ENCODE measurements at places on chromosomes 3 and 15. TPM values are rescaled to one million over a fixed set of nuclear protein-coding genes. Genes with fewer than 3 reads are reported as not detected.

DNA sequence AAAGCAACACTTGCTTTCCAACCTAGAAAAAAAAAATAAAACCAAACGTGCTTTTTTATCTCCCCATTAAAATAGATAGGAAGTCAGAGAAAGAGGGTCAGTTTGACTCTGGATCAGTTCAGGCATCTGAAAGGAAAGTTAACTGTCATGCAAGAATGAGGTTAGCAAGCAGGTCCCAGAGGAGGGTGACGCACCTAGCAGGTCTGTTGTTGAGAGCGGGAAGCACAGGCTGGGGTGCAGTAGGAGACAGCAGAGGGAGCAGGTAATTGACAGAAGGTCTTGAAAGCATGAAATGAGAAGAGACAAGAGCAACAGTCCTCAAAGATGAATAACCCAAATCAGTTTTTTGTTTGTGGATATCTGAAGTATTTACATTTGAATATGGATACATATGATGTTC is 82.5 kb downstream of the ANO10 start:
- no peak for DNase-seq

- peak; percentile 74 for DNase-seq
Observed at GRCh38 chr15:51647128-51647562, 24.6 kb upstream of the DMXL2 start.

GRCh38 chr3:156259896-156260295 is 139.5 kb downstream of the KCNAB1 start:
- DNase-seq: no peak

CCDC80 gene
- 11.2 TPM for total RNA-seq

GRCh38 chr3:56064684-56065083 is 403.6 kb downstream of the ERC2 start:
- no peak for DNase-seq

GRCh38 chr3:54691289-54691771 is 236.5 kb downstream of the LRTM1 start:
- DNase-seq: peak; percentile 51

DNA sequence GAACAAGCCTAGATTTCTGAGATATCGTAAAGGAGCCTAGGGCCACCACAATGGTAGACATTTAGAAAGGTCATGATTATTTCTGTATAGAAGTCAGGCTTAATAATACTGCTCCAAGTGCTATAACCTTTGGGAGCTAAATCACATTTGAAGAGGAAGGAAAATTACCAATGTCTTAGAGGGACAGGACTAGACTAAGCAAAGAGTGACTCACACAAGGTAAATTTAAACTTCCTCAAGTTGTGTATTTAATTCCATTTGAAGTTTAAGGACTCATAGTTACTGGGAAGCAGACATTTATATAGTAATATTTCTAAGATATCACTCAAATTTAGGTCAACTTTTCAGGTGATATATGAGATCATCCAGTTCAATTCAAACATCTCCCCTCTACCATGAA is 227.6 kb upstream of the MME start:
- DNase-seq: peak; percentile 19

DNA sequence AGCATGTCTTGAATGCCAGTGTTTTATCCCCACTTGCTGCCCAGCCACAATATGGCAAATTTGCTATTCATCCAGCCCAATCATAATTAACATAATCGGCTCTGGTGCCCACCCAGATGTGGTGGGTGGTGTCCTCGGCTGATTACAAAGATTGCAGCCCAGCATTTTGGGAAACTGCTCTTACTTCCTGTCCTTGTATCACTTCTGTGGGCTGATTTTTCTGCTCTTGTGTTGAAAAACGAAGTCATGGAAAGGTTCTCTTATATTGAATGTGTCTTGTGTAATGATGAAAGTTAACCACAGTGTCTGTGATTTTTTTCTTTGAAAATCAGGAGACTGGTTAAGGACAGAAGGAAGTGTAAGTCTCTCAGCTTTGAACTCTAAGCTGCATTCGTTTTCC is 141.7 kb downstream of the CACNA2D3 start:
- DNase-seq: no peak

DNA sequence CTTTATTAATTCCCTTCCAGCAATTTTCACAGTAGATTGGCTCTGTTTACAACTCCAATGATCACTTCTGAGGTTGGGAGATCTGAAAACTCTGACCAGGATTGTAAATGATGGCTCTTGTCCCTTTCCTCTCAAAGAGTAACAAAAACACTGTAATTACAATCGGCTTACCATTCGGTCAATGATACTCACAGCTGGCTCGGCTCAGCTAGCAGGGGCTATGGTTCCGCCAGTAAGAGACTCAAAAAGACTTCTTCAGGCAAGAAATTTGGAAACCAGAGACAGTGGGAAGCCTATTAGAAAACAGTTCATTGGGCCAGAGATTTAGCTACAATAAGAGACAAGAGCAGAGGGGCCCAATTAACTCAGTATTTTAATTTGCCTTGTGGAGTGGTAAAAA is 96.6 kb downstream of the LRRC3B start:
- DNase-seq: no peak

MASP1 gene
- total RNA-seq: 0.58 TPM

CRYGS gene
- total RNA-seq: not detected

GRCh38 chr3:127037418-127037841 is 54.5 kb downstream of the PLXNA1 start:
- DNase-seq: peak; percentile 70

DNA sequence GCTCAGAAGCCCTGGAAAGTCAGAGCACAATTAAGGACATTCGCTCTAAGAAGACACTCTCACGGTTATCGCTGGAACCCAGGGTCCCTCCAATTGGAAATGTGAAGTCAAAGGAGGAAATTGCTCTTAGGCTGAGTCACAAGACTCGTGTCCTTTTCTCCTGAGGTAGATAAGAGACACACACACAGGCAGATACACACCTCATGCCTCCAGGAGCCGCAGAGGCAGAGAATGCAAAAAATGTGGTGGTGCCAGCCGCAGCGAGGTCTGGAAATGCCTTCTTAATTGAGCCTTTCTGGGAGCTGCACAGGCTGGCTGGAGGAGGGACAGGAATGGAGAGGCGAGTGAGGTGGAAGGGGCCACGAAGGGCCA is 189.3 kb downstream of the OPA1 start:
- DNase-seq: peak; percentile 77

SRGAP3 gene
- total RNA-seq: 7.5 TPM

MAP2K1 gene
- 35.0 TPM for total RNA-seq

- DNase-seq: no peak
Observed at GRCh38 chr3:194869482-194870169, 183.9 kb downstream of the FAM43A start.

CILP gene
- 28.7 TPM for total RNA-seq

DNA sequence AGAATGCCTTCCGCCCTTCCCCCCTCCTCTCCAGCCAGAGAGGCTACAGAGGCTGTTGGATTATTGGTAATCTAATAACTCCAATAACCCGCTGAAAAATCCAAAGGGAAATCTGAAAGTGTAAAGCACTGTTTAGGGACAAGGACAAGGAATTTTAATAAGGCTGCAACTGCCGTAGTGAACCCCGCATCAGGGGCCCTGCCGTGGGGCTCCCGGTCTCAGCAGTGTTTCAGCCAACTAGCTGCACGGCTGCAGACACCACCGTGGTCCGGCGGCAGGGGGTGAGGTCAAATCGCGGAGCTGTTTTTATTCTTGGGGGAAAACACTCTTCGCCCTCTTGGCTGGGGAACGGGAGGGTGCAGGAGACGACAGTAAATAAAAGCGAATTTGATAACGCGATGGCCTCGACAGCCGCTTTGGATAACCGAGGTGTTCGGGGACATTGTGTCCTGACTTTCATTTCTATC is 6.1 kb downstream of the BCL6 start:
- peak; percentile 72 for DNase-seq

- no peak for DNase-seq
Observed at GRCh38 chr3:189307963-189308362, 136.2 kb downstream of the TPRG1 start.

TRH gene
- not detected for total RNA-seq

DNA sequence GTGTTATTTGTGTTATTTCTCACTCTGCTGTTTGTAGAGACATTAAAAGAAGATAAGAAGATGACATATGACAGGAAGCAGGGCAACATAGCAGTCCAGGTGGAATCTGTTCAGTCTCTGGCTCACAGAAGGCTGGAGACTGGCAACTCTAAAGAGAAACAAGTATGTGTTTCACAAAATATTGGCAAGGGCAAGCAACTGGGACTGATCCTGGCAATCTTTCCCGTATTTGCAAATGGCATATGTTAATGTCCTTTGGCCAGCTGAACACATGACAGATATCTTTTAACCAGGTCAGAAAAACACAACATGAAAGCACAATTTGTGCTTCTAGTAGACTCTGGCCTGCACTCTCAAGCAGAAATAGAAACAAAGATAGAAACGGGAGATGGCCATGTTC is 1354.1 kb upstream of the EPHA6 start:
- DNase-seq: peak; percentile 8

IMPG2 gene
- total RNA-seq: 0.43 TPM

NOX5 gene
- 0.18 TPM for total RNA-seq

FBXL22 gene
- 12.5 TPM for total RNA-seq

DNA sequence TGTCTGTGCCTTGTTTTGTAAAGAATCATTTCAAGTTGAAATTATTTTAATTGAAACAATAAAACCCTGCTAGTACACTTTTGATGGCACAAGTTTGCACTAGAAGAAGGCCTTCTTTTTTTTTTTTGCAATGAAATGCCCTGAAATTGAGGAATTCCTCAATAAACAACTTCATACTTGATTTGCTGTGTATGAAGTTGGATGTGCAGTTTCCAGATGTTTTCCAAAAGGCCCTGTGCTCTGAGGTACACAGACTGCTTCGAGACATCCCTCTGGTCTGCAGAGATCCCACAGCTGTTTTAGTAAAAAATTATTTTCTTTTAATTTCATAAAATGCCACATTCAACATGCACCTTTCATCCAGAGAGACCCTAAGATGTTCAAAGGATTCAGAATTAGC is 48.9 kb downstream of the HES1 start:
- no peak for DNase-seq

- no peak for DNase-seq
Observed at GRCh38 chr3:50662408-50662807, 12.3 kb upstream of the DOCK3 start.

DNA sequence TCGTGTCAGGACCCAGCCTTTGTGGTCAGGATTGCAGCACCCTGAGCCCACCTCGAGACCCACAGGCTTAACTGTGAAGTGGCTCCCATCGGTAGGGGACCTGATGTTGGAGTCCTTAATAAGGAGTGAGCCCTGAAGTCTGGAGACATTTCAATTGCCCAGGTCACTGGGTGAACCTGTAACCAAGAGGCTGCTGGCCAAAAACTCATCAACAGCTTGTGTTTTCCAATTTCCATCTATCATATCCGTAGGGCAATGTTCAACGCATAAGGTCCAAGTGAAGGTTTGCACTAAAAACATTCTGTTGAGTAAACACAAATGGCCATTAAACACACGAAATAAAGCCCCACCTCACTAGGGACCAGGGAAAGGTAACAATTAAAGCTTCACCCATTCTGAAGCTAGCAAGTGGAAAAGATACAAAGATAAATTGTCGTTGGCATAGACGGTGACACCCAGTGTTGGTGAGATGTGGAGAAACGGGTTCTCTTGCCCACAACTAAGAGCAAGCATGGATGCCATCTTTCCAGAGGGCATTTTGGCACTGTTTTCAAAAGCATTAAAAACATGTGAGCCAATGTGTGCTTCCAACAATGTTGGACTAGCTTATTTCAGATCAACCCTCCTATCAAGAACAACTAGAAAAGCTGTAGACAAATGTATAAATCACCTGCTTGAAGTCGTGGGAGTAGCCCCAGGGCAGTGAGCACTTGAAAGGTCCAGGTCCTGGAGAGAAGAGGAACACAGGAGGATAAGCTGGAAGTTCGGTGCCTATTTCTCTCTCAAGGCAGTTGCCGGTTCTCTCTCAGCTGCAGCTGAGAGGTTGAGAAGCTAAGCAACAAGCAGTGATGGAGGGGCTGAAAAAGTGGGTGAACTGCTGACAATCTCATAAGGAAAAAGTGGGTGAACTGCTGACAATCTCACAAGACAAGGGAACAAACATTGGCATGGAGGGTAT is 56.3 kb upstream of the PCSK6 start:
- DNase-seq: no peak

DNA sequence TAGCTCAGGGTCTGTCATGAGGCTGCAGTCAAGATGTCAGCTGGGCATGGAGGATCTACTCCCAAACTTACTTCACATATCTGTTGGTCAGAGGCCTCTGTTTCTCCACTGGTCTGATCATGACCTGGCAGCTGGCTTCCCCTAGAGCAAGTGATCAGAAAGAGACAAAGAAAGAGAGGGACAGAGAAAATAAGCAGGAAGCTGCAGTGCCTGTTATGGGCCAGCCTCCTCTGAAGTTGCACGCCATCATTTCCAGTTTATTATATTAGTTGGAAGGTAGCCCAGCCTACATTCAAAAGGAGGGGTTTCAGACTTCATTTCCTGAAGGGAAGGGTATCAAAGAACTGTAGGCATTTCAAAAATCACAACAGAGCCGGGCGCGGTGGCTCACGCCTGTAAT is 5.0 kb upstream of the RPP25 start:
- peak; percentile 26 for DNase-seq

DNA sequence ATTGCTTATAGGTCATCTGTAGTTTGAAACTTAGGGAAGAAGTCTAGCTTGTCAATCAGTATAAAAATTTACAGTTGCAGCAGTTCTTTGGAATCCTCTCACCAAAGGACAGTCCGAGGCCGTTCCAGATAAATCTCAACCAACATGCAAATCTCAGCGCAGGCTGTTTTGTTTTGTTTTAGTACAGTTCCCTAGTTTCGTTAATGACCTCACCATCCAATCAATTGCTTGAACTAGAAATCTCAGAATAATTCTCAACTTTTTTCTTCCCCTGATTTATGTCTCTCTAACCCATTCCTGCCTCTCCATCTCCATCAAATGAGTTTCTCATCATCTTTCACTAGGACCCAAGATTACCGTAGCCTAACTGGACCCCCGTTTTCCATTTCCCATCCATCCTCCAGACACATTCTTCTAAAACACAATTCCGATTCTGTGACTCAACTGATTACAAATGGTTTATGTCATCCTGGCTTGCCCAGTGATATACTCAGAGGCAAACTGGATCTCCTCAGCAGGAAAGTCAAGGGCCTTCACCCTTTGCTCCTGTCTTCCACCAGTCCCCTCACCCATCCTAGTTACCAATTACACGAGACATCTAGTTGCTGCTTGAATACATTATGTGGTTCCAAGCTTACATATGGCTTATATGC is 1.3 kb downstream of the SMCO1 start:
- no peak for DNase-seq

TMC3 gene
- total RNA-seq: not detected

GRCh38 chr15:76235186-76235826 is 76.0 kb downstream of the ETFA start:
- peak; percentile 60 for DNase-seq

DNA sequence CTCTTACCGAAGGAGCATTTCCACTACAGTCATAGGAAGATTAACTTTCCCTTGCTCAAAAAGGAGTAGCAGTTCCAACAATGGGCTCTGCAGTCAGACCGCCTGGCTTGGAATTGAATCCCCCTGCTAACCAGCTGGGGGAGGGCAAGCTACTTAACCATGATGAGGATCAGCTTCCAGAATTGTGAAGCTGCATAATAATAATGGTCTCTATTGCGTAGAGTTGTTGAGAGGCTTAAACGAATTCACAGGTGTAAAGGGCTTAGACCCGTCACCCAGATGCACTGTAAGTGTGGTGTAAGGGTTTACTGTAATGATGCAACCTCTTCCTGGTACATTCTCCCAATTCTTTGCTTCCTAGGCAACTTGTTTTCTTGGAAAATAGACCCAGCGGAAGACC is 185.2 kb upstream of the RGMA start:
- no peak for DNase-seq

- no peak for DNase-seq
Observed at GRCh38 chr15:58951388-58952007, 18.0 kb upstream of the SLTM start.

GPR15 gene
- total RNA-seq: not detected

Measured in stomach (tissue), 19 donors.